ENCODE measurements at places on chromosomes 6 and 20.

- no peak for DNase-seq
Measured at GRCh38 chr6:70176842-70177550, 125.9 kb downstream of the COL9A1 start.

DNA sequence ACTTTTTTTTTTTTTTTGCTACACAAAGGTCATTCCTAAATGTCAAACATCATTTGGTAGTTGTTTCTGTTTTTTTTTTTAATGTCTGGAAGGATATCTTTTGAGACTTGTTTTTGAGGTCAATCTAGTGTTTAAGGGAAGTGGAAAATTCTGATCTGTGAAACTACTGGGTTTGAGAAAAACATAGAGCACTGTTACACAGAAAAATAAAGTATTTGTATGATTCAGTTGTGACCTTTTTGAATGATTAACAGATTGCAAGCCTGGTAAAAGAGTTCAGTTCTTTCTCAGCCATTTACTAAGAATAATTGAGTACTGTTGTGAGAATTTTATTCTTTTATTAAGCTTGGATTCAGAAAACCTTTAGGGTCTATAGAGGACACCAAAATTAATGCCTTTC is 276.7 kb downstream of the ADGRB3 start:
- no peak for DNase-seq

GRCh38 chr6:90263633-90264032 is 33.0 kb downstream of the BACH2 start:
- no peak for DNase-seq

DNA sequence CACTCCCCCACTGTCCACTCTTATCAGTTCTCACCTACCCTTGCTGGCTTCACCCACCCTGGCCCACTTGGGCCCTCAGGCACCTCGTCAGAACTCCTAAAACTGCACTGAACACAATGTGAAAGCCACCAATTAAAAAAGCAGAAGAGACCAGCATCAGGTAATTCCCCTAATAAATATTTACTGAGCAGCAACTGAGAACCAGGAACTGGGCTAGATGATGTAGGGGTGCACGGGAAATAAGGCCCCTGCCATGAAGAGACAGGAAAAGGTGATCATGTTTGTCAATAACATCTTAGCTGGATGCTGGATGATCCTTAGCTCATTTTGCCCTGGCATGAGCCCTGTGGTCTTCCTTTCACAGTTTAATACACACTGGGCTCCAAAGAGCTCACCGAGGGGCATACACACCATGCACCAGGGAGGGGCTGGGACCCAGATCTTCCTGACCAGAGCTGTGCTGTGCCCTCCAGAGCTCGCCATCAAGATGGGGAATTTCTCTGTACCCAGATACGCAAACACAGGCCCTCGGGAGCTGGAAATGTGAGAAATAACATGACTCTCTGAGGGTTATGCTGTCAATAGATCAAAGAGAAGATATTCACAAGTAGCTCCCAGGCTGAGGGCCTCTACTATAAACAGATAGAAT is 113.6 kb upstream of the SLC22A16 start:
- no peak for DNase-seq

DNA sequence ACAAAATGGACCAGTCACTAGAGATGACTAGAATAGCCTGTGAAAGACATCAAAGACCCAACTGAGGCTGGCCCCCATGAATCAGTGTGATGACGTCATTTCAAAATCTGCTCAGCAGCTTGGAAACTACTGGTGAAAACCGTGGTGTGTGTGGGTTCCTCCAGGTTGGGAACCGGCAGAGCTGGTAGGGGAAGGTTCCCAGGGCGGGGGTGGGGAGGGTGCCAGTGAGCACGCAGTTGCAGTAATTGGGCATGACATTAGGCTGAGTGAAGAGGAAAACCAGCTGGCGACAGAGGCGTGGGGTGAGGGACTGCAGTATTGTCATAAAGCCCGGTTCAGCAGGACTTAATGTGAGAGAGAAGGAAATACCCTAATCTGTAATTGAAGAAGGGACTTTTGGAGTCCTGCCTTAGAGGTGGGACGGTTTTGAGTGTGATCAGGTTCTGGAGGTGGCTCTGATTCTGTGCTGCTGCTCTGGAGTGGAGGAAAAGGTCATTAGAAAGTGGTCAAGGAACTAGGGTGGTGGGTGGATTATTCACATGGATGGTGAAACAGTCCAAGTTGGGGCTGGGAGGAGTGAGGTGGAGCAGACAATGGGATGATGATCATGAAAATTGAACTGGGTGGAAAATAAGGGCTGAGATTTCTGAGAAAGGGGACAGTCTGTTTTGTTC is 52.0 kb upstream of the MTHFD1L start:
- DNase-seq, result no peak

- DNase-seq, result no peak
Measured at GRCh38 chr20:47711046-47711752, 74.1 kb downstream of the SULF2 start.

GRCh38 chr6:168922436-168922835 is 331.2 kb downstream of the THBS2 start:
- DNase-seq, result no peak

GRCh38 chr6:11179088-11179418 is 53.4 kb downstream of the NEDD9 start:
- DNase-seq, result no peak

DNA sequence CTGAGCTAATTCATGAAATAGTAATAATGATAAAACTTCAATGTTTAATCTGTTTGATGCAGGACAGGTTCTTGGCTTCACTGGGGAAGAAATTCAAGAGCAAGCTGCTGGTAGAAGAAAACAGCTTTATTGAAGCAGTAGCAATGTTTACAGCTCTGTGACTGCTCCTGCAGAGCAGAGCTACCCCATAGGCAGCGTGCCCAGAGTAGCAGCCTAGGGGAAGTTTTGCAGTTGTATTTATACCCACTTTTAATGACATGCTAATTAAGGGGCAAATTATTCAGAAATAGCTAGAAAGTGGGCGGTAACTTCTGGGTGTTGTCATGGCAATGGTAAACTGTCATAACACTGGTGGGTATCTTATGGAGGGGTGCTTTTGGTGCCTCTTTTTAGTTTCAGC is 518.0 kb downstream of the RFPL4B start:
- DNase-seq, result no peak

DNA sequence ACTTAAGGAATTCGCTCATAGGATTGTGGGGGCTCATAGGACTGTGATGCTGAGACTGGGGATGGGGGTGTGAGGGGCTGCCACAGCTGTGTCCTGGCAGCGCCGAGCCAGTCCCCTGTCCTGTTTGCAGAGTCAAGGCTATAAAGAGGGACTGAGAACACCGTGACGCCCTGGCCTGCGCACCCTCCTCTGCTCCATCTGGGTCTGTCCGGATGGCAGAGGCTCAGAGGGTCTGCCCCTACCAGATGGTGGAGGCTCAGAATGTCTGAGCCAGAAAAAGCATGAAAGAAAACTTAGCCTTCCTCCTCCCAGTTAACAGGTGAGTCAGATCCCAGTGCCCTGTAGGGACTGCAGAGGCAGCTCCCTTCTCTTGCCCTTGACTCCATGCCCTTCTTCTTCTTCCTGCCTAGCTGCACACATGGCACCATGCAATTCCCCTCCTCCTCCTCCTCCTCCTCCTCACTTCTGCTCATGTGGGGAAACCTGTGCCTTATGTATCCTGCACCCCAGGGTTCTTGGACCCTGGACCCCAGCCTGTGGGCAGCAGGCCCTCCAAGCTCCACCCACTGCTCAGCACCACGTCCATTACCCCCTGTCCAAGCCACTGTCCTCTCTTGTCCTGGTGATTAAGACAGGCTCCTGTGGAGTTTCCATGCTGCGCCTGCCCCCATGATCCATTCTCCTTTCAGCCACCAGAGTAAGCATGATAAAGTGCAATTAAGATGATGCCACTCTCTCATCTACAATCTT is 410.0 kb upstream of the SULF2 start:
- no peak for DNase-seq

DNA sequence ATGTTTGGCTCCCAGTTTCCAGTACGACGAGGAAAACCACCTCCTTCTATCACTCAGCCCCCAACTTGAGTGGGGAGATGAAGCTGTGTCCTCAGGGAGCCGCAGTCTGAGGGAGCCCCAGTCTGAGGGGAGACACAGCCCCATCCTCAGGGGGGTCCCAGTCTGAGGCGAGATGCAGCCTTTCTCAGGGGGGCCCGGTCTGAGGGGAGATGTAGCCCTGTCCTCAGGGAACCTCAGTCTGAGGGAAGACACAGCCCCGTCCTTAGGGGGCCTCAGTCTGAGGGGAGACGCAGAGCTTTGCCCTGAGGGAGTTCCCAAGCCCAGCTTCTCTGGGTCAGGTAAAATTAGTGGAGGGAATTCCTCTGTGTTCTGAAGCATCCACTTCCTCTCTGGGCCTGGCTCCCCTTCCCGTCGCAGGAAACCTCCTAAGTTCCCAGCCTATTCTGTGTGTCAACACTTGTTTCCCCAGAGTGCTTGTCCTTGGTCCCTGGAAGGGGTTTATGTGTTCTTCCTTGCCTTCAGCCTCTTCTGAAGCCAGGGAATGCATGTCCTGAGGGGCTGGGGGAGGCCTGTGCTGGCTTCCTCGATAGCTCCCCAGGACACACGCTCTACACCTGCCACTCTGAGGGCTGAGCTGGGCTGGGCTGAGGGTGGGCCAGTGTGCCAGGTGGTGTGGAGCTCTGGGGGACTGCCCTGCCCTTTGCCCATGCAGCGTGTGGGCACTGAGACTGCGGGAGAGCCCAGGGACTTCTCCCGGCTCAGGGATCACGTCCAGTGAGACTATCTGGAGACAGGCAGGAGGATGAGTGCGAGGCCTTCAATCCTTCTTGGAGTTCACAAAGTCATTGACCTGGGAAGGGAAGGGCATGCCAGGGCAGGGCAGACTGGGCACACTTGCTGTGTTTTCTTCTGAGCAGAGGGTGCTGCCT is 55.4 kb downstream of the VEGFA start:
- no peak for DNase-seq

- no peak for DNase-seq
Measured at GRCh38 chr6:131305037-131305850, 170.0 kb downstream of the AKAP7 start.

DNA sequence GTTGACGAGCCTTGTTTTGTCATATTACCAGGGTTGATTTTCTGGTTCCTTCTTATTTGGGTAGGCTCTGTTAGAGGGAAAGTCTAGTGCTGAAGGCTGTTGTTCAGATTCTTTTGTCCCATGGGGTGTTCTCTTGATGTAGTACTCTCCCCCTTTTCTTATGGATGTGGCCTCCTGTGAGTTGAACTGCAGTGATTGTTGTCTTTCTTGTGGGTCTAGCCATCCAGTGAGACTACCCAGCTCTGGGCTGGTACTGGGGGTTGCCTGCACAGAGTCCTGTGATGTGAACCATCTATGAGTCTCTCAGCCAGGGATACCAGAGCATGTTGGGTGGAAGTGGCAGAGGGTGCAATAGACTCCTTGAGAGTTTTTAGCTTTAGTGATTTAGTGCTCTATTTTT is 680.6 kb downstream of the RFPL4B start:
- DNase-seq, result no peak

DNA sequence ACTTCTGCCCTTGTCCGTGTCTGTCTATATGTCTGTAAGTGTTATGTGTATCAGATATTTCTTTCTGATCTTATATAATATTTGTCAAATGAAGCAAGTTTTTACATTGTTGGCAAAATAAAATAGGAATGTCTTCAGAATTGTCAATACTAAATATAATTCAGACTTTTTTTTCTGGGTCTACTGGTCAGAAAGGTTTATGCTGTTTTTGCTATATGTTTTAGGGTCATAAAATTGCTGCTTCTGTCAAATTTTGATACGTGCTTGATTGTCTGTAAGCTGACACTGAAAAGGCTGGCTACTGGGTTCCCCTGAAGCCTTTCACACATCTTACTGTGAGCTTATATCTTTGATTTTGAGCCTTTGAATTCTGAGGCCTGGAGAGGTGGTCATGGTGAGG is 20.1 kb downstream of the LGSN start:
- DNase-seq, result no peak

GRCh38 chr6:44446626-44447300 is 59.3 kb downstream of the CDC5L start:
- DNase-seq, result peak; percentile 50

DNA sequence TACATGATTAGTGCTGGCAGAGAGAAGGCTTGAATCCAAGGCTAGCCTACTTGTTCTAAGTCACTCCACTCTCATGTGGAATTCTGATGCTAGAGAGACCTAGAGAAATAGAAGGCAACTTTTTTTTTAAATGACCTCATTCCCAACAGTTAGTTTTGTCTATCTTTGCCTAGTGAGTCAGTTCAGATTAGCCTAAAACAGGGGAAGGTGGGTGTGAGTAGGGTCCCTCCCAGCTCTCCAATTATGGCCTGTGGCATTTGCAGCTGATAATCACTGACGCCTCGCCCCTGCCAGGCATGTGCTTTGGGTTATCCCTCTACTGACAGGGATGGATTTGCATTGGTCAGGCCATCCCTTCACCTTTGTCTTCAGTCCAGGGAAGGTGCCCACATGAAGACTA is 13.6 kb downstream of the TXLNB start:
- no peak for DNase-seq

GRCh38 chr6:11202513-11203305 is 29.8 kb downstream of the NEDD9 start:
- DNase-seq, result no peak

GRCh38 chr6:161151660-161152526 is 122.0 kb downstream of the AGPAT4 start:
- DNase-seq, result no peak

DNA sequence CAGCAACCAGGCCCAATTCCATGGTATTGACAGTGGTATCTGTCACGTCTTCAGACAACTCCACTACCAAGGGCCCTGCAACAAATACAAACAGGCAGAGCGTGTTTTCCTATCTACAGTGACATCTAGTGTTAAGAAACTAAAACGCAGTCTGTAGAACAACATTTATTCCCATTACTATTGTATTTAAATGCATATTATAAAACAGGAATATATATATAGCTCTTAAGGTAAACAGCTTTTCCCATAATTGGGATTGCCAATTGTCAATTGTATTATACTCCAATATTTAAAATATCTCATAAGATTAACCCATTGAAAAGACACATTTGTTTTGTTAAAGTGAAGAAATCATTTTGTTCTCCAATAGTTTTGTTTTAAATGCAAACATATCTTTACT is 97.2 kb downstream of the KIF16B start:
- peak; percentile 8 for DNase-seq

- DNase-seq, result no peak
Measured at GRCh38 chr20:14178528-14178927, 158.9 kb downstream of the FLRT3 start.

DNA sequence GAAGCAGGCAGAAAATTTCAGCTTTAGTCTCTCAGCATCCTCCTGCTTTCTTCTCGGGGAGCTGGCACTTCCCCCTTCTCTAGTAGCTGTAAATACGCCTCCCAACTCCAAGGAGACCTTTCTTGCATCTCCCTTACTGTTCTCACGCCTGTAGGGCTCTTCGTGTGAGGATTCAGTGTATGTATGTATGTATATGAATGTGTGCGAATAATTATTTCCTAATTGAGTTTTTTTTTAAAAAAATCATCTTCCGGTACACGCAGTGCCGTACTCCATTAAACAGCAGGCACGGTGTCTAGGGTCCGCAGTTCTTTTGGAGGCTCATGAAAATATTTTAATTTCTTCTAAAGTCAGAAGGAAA is 85.4 kb downstream of the HFE start:
- no peak for DNase-seq

- DNase-seq, result no peak
Measured at GRCh38 chr6:146433881-146434731, 109.5 kb upstream of the RAB32 start.

All from fibroblast of skin of left biceps (primary cell).